ENCODE measurements at places on chromosomes 6 and 20.

DNA sequence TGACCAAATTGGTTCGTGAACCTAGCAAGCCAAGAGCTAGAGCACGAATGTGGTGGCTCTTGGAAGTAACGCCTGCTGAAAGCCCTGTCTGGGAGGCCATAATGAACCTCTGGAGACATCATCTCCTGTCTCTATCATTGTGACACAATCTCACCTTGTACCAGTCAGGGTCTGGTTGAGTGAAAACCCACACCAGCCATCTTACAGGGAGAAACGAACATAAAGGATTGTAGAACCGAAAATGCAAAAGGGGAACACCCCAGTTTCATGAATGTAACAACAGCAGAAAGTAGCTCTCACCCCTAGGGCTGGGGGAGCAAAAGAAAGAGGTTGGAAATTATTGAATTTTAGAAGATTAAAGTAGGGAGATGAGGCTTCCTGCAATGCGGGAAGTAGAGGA lies 50.9 kb upstream of the TAB2 start:
- no peak for DNase-seq

GRCh38 chr20:60202046-60202445 lies 243.8 kb downstream of the CDH26 start:
- no peak for DNase-seq

GRCh38 chr6:2439632-2440031 lies 194.2 kb upstream of the GMDS start:
- DNase-seq, result no peak

GRCh38 chr6:121236984-121237383 lies 97.3 kb downstream of the TBC1D32 start:
- DNase-seq, result no peak

DNA sequence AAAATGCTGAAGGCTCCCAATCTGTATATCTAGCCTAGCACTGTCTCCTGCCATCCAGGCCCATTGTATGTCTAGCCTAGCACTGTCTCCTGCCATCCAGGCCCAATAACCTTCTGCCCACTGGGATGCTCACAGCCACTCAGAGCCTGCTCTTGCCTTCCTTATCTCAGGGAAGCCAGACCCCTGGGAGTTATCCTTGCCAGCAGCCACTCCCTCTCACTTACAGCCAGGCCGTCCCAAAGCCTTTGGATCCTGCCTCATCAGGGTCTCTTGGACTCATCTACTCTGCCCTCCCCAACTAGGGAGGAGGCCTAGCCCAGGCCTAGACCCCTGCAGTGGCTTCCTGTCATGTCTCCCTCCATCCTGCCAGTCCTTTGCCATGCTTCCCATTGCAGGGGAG lies 37.3 kb downstream of the KIF3B start:
- no peak for DNase-seq

GRCh38 chr6:114747995-114748625 lies 405.3 kb upstream of the HS3ST5 start:
- no peak for DNase-seq

GRCh38 chr6:8627085-8627861 lies 191.9 kb upstream of the SLC35B3 start:
- no peak for DNase-seq

- DNase-seq, result no peak
These were observed 344.8 kb downstream of the THBS2 start for GRCh38 chr6:168908887-168909286.

- DNase-seq, result no peak
These were observed 49.0 kb downstream of the PTPRT start for GRCh38 chr20:43140726-43141125.

GRCh38 chr6:135537741-135538301 lies 40.3 kb upstream of the AHI1 start:
- no peak for DNase-seq

- DNase-seq, result no peak
These were observed at the start of gene MLIP for GRCh38 chr6:54111341-54112045. Gene MLIP, plus strand, starts transcription at chr6:54111443. Its CDS starts 37 bp downstream, at chr6:54111480.

- no peak for DNase-seq
These were observed 401.9 kb downstream of the THBS2 start for GRCh38 chr6:168851460-168852375.

DNA sequence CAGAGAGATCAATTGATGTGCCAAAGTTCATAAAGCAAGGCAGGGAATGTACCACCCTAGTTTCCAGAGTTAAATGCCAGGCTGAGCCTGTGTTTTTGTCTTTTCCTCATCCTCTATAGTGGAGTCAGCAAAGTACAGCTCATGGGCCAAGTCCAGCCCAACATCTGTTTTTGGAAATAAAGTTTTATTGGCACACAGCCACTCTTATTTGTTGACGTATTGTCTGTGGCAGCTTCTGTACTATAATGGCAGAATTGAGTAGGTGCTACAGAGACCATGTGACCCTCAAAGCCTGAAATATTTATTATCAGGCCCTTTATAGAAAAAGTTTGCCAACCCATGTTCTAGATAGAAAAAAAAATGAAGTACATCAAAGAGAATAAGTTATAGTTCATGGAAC lies 187.0 kb downstream of the TSHZ2 start:
- no peak for DNase-seq

DNA sequence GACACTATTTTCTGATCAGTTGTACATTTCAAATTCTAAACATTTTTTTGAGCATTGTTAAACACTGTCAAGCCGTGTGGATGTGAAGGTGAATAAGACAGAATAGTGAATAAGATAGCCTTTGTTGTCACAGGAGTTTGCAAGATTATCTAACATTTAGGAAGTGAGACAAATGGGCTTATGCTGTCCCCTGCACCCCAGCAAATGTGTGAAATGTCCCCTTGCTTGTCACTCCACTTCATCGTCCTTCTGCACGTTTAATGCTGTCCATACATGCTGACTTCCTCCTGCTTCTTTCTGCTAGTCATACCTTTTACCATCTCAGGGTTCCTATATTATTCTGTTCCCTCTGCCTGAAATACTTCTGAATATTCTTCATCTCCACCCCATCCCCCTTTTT lies 62.6 kb downstream of the CBFA2T2 start:
- DNase-seq, result no peak

DNA sequence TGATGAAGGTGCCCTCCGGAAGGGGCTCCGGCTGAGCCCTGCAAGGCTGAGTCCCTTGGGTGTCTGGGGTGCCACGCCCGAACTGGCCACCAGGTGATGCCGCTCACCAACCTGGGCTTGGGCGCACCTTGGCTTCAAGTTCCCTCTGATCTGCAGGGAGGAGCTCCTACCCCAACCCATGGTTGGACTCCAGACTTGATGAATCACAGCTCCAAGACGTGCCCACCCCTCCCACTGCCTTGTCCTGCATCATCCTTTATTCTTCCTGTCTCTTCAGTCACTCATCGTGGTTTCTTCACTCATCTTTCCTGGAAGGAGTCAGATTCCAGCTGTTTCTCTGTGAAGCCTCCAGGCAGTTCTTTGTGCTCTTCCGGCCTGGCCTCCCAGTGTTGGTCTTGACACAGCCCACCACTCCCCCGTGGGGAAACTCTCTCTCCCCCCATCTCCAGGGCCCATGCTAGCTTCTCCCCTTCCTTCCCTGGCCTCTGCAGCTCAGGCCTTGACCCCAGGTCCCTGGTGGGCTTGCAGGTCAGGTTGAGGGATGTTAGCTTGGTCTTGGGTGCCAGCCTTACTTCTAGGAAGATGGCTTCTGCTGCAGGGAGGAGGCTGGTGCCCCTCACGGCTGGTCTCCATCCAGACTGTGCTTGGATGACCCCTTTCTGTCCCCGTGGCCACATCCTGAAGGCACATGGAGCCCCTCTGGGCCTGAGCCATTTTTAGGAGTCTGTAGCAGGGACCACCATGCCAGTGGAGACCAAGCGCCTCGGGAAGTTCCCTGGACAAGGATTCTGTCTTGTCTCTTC lies 2.6 kb upstream of the ZBP1 start:
- no peak for DNase-seq

GRCh38 chr20:37202267-37202943 lies 23.1 kb upstream of the MROH8 start:
- DNase-seq, result no peak

GRCh38 chr6:17448165-17448564 lies 54.8 kb downstream of the CAP2 start:
- DNase-seq, result no peak

DNA sequence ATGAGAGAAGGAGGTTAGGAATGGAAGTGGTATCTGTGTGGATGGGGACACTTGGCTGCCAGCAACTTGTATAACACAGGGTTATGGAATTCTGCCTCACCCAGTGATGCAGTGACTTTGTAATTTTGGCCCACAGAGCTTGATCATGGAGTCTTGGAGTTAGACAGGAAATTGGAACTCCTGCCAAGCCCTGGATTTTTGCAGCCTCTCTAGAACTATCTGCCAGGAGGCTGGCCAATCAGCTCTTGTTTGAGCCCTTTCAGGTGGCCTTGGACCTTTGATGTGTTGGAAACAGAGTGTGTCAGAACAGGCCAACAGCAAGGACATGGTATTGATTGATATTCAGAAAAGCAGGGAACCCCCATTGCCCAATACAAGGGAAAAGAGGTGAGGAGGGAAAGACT lies 157.7 kb upstream of the GGTLC1 start:
- DNase-seq, result no peak

DNA sequence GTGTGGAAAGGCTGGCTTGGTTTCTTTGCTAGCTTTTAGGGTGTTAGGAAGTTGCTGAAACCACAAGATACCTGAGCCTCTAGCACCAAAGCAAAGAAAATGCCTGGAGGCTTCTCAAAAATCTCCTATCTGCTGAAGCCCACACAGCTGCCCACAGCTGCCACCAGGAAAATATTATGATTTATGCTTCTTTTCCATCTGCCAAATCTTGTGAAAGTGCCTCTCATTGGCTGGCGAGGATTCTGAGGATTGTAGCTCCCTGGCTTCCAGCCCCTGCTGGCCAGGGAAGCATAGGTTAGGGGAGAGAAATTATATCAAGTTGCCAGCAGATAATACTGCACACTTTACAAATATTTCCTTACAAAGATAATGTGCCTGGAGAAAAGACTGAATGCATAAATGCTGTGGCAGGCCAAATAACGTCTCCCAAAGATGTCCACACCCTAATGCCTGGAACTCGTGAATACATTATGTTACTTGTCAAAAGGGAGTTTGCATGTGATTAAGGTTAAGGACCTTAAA lies 98.4 kb downstream of the MRPL14 start:
- DNase-seq, result no peak

- DNase-seq, result no peak
These were observed 39.5 kb downstream of the C20orf203 start for GRCh38 chr20:32634041-32634805.

All from GF-D8 (cell line).